Bronchus fibroblast of lung (primary cell): ENCODE measurements at places on chromosomes 16 and 17. TPM values are rescaled to one million over a fixed set of nuclear protein-coding genes. Genes with fewer than 3 reads are reported as not detected.

The OTOP3 gene
- not detected in 2 replicates for total RNA-seq

The SPNS3 gene
- not detected in 2 replicates for total RNA-seq

The CTRB2 gene
- not detected in 2 replicates for total RNA-seq

The DLX4 gene
- not detected in 2 replicates for total RNA-seq

The CPHXL2 gene
- total RNA-seq: not detected in 2 replicates

The KRTAP1-5 gene
- total RNA-seq: 0.50 and 0.59 TPM in 2 replicates

The FAM171A2 gene
- total RNA-seq: 6.2 and 7.4 TPM in 2 replicates

The LGALS3BP gene
- 111 and 124 TPM in 2 replicates for total RNA-seq

The OTOP2 gene
- total RNA-seq: not detected in 2 replicates

The ABCA9 gene
- total RNA-seq: under 0.01 TPM in 1 of 2 replicates, not detected in the other

The STXBP4 gene
- 17.8 and 24.5 TPM in 2 replicates for total RNA-seq

The NTN3 gene
- 0.15 and 0.34 TPM in 2 replicates for total RNA-seq

The ARHGAP44 gene
- total RNA-seq: 0.74 and 0.84 TPM in 2 replicates

The MT1G gene
- 1.6 TPM in 1 of 2 replicates, not detected in the other for total RNA-seq

The MRPL10 gene
- 58.6 and 62.4 TPM in 2 replicates for total RNA-seq
